ENCODE measurements at places on chromosomes 12 and 14.

GRCh38 chr12:71440763-71441748 lies 1.5 kb downstream of the LGR5 start:
- DNase-seq, result no peak

DNA sequence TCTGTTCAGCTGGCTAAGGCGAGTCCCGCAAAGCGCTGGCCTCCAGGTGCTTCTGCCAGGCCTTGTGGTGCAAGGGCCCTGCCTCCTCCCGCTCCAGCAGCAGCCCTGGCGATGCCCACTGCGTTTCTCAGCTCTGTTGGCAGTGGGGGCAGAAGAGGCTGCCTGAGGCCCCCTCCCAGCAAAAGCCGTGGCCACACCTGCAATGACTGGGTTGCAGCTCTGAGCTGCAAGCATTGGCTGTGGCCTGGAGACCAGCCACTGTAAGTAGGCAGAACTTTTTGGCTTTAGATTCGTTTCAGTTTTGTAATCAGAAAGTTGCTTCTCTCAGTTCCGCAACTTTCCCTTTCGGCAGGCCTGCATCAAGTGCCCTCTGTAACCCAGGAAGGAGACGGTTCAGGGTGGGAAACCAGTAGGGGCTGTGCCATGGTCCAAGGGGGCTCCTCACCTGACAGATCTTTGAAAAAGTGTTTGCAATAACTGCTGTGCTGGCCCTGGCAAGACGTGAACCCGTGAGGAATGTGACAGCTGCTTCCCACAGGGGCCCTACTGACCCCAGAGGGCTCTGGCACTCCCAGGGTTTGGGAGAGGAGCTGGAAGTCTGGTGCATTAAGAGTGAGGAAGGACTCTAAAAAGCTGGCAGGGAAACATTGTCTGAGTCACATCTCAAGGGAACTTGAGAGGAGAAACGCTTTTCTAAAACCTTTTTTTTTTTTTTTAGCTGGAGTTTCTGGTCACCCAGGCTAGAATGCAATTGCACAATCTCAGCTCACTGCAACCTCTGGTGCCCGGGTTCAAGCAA lies 54.5 kb upstream of the MAX start:
- DNase-seq, result no peak

- DNase-seq, result no peak
Measured at GRCh38 chr14:73744874-73745529, 30.8 kb upstream of the PNMA1 start.

- no peak for DNase-seq
Measured at GRCh38 chr12:94457311-94457710, 2.4 kb downstream of the CEP83 start.

GRCh38 chr14:46063872-46064271 lies 587.7 kb downstream of the RPL10L start:
- DNase-seq, result no peak

DNA sequence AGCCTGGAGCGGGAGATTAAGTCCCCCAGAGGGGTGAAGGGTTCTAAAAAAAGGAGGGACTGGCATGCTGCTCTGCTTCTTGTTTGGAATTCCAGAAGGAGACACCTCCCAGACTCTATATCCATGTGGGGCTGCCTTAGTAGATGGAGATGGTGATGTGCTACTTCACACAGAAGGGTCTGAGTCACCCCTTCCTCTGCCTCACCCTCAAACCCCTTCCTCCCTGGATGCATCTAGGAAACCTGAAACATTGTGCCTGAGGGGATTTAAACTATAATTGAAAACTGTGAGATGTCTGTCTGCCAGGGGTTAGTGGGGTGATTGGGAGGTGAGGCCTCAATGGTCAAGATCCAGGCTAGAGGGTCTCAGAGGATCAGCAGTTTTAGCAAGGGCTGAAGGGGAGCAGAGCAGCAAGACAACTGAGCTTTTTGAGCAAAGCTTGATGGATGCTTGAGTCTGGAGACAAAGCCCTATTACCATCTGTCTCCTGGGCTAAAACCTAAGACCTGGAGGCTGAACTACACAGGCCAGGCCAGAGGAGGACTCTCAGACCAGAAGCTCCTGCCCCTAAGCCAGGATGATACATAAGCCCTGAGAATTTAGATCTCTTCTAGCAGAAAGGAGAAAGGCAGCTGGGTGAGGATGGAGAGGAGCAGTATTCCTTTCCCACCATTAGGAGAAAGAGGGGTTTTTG lies 314.7 kb upstream of the ATP2B1 start:
- no peak for DNase-seq

DNA sequence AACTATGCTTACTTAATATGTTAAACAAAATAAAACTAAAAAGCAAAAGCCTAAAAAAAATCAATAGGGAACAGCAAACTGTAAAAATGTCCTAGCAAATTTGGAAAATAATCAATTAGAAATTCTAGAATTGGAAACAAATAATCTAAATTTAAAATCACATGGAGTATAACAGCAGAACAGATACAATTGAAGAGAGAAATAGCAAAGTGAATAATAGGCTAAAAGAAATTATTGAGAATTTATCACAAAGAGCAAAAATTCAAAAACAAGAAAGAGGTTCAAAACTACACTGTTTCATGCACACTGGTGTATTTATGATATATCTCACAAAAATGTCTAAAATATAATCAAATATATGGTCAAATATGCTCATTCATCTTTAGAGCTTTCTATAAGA lies 231.9 kb downstream of the GPHN start:
- no peak for DNase-seq

GRCh38 chr12:104990950-104991349 lies 4.8 kb downstream of the NOPCHAP1 start:
- DNase-seq, result no peak

DNA sequence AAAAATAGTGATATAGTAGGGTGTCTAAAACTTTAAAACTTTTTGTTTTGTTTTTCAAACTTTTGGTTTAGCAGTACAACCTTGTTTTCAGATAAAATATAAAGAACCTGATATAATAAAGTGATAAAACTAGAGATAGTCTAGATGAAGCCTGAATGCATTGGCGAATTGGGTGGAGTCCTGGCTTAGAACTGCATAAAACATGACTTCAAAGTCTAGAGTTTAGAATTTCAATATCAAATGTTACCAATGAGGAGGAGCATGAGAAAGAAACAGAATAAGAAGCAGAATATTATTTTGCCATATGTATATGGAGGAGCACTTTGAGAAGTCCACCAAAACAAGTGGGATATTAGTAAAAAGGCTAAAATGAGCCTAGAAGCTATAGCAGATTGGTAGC lies 263.6 kb downstream of the TMEM117 start:
- DNase-seq, result no peak

All from nucleus accumbens (tissue), 56 donors.